ENCODE measurements at places on chromosomes 6 and 20.

GRCh38 chr6:16944596-16944995, 157.3 kb upstream of the STMND1 start:
- no peak for DNase-seq

DNA sequence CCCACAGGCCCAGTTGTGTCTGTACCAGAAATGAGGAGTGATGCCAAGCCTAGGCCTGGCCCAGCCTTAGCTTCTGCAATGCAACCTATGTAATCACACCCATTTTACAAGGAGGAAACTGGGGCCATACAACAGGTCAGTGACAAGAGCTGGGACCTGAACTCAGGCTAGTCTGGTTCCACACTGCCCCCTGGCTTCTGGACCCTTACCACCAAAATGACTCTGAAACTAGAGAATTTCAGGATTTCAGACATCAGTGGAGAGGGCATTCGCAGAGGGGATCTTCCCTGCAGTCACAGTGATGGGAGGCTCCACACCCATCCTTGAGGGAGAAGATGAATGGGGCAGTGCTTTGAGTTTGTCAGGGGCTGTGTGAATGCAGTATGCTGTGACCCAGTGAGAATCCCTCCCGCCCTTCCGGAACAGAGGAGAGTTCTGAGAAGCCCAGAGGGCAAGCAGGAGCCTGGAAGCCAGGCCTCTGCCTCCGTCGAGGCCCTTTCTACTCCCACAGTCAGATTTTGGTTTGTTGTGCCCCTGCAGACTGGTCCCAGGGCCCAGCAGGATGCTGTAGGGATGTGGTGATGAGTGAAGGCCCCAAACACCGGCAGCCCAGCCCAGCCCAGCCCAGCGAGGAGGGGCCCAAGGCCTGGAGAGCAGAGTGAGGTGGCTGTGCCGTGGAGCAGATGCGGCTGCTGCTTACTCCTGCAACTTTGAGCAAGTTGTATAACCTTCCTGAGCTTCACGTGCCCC, 48.1 kb upstream of the MYL9 start:
- no peak for DNase-seq

DNA sequence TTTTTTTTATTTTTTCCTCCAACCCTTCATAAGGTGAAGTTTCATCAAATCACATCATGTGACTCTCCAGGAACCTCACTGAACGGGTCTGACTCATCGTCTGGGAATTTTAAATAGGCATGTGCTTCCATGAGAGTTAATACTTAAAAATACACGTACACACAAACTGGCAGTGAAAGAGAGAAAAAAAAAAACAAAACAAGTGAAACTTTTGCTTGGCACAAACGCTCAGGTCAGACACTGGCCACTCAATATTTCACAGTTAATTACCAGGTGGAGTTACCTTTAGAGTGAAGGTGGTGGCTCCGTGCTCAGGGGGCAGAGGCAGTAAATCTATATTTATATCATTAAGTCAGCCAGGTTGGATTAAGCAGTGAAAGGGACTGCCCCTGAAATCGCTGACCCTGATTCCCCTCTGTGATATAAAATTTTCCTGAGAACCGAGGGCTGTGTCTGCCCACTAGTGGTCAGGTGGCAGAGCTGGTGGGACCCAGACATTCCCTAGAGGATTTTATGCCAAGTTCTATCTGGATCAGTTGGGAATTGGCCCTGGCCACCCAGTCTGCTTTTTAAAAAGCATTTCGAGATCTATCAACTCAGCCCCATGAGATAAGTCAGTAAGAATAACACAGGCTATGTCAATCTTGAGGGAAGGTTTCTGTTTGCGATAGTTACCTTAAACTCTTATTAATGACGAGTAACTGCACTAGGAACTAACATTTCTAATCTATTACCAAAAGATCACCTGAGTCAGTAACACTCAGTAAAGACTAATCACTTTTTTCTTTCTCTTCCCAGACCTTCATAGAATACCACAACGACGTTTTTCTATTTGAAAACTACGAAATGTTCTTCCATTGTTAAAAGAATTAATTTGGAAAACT, 259.1 kb downstream of the HDGFL1 start:
- no peak for DNase-seq

GRCh38 chr6:14305131-14305530, 187.6 kb downstream of the CD83 start:
- DNase-seq = no peak

DNA sequence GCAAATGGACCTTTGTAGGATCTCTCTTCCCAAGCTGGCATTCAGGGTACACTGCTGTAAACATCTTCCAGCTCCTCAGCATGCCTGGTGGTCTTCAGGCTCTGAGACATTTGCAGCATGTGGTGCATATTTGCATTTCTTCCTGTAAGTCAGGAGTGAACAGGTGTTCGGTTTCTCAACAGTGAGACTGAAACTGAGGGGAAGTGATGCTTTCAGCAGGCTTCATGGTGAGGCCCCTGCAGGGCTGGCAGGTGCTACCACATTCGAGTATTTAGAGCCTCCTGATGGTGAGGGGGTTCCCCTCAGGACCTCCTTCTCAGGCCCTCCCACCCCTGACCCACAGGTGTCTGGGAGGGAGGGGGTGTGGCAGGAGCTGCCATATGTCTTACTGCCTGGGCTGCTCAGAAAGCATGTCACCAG, 15.1 kb downstream of the MYBL2 start:
- DNase-seq = no peak

DNA sequence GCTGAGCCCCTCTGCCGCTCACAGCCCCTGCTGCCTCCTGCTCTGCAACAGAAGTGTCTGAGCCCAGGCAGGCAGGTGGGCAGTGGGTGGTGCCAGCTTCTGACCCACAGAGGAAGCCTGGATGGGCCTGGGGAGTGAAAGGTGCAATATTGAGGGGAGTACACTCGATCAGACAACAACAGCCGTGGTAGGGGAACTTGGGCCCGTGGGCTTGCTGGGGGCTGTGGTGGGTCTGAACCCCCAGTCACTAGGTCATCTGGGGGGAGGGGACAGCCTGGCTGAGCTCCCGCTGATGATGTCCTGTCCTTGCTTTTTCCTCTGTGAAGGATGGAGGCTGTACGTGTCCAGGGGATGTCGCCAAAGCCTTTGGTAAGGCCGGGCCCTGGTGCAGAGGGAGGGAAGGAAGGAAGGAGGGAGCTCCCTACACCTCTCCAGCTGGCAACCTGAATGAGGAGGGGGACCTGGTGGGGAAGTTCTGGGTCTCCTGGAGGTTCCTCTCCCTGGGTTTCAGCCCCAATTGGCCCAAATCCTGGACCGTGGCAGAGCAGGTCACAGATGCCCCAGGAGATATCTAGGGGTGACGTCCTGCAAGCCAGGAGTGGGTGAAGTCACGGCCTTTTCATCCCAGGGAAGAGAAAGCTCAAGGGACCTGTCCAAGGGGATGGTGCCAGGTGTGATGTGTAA, 47.2 kb downstream of the GMPR start:
- DNase-seq = no peak

DNA sequence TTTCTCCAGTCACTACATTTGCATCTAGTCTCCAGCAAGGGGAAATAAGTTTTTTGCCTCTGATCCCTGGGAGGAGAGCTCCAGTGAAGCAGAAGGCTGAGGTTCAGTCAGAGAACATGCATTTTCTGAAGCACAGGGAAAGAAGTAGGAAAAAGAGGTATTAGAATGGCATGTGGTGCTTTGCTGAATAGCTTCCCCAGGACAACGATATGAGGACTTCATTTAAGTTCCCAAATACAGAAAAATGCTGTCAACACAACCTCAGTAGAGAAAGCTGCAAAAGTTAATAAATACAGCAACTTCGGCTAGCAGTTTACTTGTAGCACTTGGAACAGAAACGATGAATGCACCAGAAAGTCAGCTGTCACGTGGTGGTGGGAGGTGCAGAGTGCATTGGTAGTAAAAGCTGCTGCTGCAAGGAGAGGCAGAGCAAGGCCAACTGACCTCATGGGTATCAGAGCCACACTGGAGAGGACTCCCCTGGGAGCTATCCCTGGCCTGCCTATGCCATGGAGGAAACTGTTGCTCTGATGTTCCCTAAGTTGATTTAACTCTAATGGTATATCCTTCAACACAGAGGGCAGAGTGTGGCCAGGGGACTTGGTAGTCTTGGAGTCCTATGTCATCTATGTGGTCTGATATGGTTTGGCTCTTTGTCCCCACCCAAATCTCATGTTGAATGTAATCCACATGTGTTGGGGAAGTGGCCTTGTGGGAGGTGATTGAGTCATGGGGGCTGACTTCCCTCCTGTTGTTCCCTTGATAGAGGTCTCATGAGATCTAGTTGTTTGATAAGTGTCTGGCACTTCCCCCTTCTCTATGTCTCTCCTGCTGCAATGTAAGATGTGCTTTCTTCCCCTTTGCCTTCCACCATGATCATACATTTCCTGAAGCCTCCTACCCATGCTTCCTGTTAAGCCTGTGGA, 85.9 kb downstream of the ADTRP start:
- no peak for DNase-seq

- DNase-seq = no peak
These were observed 8.5 kb upstream of the MRPS10 start for GRCh38 chr6:42226161-42226611.

DNA sequence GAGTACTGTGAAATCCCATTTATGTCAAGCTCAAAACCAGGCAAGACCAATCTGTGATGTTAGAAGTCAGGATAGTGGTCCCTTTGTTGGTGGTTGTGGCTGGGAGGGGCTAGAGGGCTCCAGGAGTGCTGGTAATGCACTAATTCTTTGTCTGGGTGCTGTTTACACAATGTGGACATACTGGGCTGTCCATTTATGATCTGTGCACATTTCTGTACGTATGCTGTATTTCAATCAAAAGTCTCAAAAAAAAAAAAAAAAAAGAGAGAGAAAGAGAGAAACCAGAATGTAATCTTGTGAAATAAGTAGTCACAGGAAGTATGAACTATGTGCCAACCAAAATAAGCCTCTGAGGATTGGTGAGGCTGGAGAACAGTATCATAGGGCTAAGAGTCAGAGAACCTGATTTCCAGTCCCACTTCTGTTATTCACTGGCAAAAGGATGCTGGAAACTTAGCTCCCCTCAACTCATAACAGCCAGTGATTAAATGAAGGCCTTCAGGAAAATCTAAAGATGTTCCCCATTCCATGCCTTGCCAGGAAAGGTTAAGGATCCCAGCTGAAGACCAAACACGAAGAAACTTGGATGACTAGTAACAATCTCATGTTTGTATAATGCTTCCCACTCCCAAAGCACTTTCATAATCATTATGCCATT, 19.6 kb upstream of the TRAM2 start:
- DNase-seq = no peak

- no peak for DNase-seq
These were observed 8.8 kb upstream of the TRIM31 start for GRCh38 chr6:30121446-30122366.
